ENCODE measurements at places on chromosomes 13 and 19.
A peak's percentile ranks its signal among the peaks of the same experiment; 100 is the strongest.

DNA sequence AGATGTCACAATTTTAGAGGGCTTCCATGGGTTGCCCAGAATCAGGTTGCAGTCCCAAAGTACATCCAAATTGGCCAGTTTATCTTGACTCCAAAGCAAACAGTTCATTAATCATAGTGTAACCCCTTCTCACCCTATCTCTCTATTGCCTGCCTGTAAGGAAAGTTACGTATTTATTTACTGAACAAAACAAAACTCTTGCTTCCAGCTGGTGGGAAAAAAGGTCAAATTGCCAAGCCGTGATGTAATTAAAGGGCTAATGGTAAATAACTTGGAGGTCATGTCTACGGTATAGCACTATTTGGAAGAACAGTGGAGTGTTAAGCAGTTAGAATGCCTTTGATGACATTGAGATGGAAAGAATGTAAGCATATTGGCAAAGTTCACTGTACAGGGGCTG lies 214.0 kb downstream of the DLEU7 start:
- DNase-seq: no peak

DNA sequence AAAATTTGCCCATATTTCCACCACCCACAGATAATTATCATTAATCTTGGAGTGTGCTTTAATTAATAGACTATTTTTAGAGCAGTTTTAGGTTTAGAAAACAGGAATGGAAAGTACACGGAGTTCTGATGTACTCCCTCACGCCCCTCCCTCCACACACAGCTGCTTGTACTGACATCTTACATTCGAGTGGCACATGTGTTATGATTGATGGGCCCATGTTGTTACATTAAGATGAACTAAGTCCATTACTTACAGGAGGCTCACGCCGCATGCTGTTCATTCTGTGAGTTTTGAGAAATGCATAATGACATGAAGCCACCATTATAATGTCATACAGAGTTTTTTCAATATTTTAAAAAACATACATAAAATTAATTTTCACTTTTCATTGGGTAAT lies 1.2 kb upstream of the SPATA13 start:
- DNase-seq: no peak

- DNase-seq: no peak
These were observed 331.5 kb upstream of the ARGLU1 start for GRCh38 chr13:106899442-106899841.

DNA sequence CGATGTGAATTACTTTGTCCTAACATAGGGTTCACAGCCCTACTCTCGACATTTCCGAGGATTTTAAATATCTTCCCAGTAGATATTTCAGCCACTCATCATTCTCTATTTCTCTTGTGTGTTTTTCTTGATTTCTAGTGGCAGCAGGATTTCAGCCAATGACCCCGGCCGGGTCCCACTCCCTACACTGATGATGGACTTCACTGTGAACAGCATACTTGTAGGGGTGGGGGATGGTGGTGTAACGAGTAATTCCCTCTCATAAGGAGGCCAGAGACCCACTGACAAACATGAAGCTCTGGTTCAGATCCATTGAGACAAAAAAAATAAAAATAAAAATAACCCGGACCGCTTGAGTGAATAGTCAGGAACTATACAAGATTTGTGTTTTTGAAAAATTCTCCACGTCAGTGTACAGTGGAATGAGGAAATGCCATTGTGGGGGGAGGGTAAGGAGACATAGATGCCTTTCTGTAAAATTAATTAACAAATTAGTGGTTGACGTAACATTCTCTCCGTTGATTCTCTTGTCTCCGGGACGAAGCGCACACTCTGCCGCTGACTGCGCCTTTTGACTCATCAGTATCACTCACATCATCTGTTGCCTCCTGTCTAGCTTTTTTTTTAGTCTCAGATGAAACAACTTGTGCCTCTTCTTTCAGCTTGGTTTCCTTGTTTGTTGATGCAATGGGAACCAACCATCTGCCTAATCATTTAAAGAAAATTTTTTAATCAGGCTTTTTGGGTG lies 48.8 kb upstream of the IRS2 start:
- DNase-seq: no peak

GRCh38 chr13:83197316-83197715 lies 685.0 kb downstream of the SLITRK1 start:
- no peak for DNase-seq

- DNase-seq: no peak
These were observed 5.6 kb downstream of the ADAMTSL5 start for GRCh38 chr19:1507192-1507660.

DNA sequence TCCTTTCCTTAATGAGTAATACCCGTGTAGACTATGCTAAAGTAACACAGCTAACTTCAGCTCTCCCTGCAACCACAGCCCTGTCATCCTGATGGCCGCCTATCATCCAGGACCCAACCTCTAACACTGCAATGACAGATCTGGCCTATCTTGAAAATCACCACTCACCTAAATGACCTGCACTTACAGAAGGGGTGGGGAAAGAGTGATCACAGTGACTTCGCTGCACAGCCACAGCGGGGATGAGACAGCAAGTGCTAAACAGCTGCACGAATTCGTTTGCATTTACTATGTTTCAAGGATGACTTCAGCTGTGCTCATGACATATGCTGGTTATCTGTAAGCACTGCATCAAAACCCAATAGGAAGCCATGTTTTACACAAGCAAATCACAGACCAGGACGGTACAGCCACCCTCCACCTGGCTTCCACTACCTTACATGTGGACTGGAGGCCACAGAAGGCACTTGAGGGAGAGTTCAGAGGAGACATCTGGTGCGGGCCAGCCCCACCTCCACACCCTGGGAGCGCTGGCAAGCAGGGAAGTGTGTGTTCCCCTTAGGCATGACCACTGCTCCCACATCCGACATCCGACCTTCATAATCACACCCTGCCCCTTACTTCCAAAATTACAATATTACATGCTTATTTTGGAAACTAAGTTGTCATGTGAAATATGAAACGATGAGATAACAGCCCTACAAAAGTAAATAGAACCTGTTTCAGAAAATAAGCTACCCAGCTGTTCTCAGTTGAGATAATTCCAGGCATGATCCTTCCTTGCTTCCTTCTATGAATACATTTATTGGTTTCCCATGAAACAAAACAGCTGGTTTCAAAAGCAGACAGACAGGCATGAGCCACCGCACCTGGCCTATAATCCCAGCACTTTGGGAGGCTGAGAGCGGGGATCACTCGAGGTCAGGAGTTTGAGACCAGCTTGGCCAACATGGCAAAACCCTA lies 95.7 kb downstream of the STK24 start:
- DNase-seq: no peak

- peak; percentile 70 for DNase-seq
These were observed 2.0 kb downstream of the SLC1A5 start for GRCh38 chr19:46786236-46787039.

DNA sequence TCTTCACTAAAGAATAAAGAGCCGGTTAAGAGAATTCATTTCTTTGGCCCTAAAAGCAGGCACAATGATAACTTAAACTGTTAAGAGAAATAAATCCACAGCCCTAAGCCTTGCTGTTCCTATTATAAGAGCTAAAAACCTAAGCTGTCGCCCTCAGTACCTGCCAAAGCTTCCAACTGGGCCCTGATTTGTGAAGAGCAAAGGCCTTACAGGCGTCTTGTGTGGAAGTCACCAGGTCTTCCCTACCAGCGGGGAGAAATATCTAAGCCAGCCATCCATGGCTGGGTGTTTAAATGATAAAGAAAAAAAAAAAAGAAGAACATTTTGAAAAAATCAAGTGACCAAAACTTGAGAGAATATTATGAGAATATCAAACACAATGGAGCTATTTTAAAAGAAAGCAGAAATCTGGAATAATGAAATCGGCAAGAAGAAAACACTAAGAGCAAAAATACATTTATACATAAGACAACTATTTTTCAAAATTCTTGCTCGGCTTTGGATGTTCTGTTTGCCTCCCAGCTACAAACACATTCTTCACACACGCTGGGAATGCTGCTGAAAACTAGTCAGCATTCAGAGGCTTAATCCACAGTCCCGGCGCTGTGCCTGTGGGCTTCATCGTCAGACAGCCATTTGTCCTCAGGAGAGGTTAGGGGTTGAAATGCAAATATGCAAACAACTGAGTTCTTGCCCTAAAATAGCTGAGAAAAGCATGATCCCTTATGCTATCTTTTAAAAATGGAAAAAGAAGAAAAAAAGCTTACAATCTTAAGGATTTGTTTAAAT lies 89.8 kb upstream of the LSM14A start:
- DNase-seq: no peak

DNA sequence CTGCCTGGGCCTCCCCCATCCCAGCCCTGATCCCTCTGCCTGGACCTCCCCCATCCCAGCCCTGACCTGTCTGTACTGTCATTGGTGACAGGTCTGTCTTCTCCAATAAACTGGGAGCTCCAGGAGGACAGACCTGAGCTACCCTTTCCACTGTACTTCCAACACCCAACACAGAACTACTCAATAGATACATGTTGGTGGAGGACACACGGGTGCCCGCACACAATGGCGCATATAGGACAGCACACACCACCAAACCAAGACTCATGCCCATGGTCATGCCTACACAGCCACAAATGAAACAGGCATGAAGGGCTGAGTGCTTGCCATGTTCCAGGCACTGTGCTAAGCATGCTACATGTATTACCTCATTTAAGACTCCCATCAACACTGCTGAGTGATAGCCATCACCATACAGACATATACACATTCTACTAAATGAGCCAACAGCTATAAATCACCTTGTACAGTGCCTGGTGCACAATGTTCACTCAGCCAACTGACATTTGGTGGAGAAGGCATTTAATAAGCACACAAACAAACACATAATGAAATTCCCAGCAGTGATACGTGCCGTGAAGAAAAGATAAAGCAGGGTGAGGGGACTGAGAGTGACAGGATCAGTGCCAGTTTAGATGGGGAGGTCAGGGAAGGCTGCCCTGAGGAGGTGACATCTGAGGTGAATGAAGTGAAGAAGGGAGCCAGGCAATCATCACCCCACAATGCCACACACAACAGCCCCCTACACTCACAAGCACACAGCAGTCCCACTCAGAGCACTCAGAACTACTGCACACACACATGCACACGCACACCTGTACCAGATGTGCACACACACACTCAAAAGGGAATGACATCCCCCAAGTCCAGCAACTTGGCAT lies 857 bp downstream of the POU2F2 start:
- no peak for DNase-seq

DNA sequence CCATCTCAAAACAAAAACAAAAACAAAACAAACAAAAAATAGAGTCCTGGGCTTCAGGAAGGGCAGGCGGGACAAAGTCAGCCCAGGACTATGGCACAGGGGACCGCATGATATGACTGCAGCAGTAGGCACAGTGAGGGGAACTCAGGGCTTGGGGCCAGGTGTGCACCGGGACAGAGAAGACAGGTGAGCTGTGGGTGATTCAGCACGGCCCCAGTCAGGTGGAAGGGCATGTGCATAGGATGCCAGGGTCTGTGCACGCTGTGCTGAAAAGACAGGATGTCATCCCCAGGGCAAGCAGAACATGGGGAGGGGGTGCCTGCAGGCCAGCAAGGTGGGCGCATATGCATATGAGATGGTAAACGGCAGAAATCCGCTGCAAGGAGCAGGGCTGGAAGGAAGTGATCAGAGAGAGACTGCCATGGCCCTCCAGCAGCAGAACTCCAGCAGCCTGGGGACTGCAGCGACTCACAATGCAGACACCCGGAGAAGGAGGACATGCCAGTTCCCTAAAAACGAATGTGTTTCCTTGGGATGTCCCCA lies 15.0 kb downstream of the EPS15L1 start:
- no peak for DNase-seq

DNA sequence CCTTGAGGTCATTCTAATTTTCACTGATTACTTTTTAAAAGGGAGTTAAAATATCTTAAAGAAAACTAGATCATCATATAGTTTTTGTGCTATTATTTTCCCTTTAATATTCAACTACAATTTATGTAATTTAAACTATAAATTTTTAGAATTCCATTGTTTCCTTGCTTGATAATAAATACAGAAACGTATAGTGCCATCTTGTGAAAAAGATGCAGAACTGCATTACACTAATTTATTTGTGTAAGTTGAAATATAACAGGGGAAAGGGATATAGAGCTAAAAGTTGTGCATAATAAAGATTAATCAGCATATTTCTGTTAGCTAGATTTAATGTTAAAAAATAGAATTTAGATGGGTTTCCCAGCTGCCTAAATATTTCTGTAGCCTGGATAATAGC lies 61.5 kb upstream of the TDRD3 start:
- no peak for DNase-seq

GRCh38 chr13:73329355-73329754 lies 270.6 kb downstream of the KLF5 start:
- no peak for DNase-seq

GRCh38 chr13:74466020-74466419 lies 331.8 kb upstream of the KLF12 start:
- DNase-seq: no peak

DNA sequence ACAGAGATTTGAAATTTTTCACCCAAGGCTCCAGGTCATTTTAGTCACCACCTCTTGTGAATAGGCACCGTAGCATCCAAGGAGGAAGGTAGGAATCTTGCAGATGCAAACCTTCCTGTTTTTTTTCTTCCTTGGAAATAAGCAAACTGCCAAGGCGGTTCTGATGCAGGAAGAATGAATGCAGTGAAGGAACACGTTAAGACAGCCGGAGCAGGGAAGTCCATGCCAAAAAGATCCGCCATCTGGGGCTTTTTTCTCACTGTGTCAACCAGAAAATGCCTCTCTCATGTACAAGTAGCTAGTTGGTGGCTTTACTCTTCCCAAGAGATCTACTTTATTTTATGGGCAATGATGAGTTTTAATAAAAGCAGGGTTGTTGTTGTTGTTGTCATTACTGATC lies 142.4 kb downstream of the ZIC5 start:
- no peak for DNase-seq

- no peak for DNase-seq
These were observed 62.6 kb downstream of the MLLT1 start for GRCh38 chr19:6216996-6217751.

- DNase-seq: no peak
These were observed 12.4 kb downstream of the ZNF780A start for GRCh38 chr19:40078377-40078776.

- no peak for DNase-seq
These were observed 2.6 kb upstream of the EPN1 start for GRCh38 chr19:55672418-55672817.

- DNase-seq: peak; percentile 85
These were observed at the start of gene ZNF836 for GRCh38 chr19:52171321-52172169. Gene ZNF836 (minus strand): TSS chr19:52171621. CDS start chr19:52168072, 3,549 bp downstream.

DNA sequence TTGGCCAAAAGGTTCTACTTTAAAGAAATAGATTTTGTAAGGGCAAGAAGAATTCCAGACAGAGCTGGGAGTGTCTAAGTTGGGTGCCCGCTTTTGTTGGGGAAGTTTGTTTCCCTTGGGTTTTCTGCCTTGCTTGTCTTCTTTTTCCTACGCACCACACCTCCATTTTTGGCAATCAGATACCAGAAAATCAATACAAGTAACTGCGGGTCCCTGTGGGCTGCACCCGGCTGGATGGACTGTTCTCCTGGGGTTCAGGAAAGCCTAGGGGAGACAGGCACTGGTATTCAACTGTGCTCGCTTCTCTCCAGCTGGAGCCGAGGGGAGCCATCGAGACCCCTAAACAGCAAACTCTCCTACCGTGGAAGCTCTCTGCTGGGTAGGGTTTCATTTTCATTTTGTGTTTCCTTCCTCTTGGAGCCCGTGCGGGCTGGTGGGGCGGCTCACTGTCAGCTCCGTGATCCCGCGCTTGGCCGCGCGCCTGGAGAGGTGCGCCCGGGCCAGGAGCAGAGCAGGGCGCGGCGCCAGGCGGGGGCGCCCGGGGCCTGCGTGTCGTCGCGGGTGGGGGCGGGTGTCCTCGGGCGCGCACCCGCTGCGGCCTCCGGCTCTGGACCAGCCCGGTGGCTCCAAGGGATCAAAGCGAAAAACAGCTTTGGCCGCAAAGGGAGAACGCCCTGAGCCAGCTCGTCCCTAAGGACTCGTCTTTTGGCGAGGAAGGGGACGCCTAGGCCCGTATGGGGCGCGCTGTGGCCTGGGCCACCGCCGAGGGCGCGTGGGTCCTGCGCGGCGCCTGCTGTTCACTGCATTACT lies 347.2 kb downstream of the ZNF536 start:
- DNase-seq: no peak
